Right ventricle myocardium superior (tissue), 1 donor: ENCODE measurements at places on chromosomes 6 and 20. TPM values are rescaled to one million over a fixed set of nuclear protein-coding genes. Genes with fewer than 3 reads are reported as not detected.

DNA sequence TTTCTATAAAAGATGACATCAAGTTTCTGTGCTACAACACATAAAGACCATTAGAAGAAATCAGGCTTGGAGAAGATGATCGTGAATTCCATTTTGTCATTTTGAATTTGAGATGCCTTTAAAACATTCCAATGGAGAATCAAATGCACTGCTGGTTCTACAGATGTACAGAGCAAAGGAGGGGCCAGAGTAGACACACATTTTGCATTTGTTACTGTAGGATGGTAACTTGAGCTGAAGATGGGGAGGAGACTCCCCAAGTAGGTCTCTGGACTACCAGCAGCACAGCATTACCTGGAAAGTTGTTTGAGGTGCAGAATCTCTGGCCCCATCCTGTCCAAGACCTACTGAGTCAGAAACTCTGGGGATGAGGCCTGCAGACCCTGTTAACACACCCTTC lies 121.6 kb upstream of the RALGAPA2 start:
- DNase-seq: no peak

DNA sequence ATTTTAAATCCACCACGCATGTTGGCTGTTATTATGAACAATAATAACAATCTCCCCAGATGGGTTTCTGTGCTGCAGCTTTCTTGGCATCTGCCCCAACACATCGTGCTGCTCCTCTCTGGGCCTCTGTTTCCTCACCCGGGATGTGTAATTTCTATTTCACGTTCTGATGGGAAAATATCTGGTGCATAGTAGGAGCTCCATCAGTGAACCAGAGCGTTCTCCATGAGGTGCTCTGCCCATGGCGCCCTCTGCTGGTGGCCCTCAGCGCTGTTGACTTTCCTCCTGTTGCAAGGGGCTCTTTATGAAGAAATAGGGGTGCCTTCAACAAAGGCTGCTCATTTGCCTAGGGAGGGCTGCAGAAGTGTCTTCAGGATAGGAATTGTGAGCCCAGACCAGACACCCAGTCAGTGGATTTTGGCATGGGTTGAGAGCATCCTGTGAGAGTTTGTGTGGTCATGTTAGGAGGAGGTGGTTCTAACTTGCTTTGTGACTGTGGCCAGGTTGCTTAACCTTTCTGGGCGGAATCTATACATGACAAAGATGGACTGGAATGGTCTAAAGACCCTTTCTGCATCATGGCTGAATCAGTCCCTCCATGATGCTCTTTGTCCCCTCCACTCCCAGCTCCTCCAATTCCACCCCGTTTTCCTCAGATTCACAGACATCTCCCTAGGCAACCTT lies 8.1 kb downstream of the SCRT2 start:
- peak; percentile 83 for DNase-seq

GRCh38 chr6:34196116-34196832 lies 40.4 kb upstream of the HMGA1 start:
- peak; percentile 95 for DNase-seq

FAM83D gene
- total RNA-seq: 0.35 TPM

DNA sequence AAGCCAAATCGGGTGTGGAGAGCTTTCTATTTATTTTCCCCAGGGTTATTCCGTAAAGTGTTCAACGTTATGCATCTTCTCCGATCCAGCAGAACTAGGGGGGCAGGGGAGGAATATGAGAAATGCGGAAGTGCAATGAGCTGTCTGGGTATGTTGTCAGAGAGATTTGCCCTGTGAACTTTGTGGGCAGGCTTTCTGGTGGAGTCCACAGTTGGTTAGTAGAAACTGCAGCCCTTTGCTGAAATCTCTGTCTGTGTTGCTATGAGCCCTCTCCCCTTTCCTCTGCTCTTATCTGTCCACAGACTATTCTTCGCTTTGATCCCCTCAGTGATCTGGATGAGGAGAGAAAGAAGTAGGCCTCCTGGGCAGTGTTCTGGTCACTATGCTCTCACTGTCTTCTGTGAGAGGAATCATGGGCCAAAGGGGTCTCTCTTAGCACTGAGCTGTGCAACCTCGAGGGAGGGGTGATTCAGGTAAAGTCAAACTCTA lies 158.9 kb upstream of the FUT9 start:
- no peak for DNase-seq

DNA sequence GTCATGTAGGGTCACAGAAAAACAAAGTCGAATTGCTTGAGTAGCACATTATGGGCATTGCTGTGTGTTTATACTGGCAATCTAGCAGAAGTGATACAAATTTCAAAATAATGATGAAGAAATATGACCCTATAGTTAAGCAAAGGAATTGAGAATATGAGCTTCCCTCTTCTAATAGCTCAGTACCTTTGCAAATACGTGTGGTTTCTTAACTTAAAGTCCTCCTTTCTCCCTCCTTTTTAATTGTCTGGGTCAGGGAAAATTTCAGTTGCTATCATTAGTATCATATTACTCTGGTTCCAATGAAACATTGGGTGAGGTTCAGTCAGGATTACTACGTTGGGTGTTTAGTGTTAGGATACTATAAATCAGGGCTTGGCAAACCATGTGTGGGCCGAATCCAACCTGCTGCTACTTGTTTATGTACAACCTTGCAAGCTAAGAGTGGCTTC lies 166.8 kb upstream of the CARMIL1 start:
- DNase-seq: no peak

DNA sequence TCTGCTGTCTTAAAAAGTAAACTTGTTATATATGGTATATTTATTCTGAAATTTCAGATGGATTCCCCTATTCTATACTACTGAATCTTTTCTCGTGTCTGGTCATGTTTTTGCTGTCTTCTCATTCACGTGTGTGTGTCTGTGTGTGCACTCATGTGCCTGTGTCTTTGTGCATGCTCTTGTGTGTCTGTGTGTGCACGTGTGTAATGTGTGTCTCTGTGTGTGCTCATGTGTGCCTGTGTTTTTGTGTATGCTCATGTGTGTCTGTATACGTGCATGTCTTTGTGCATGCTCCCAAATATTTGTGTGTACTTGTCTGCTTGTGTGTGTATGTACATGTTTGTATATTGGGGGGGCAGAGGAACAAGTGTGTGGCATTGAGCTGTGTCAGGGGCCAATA lies 34.0 kb downstream of the PRR18 start:
- DNase-seq: no peak

- DNase-seq: no peak
Measured at GRCh38 chr6:70180183-70180900, 122.5 kb downstream of the COL9A1 start.

DEFB123 gene
- not detected for total RNA-seq

LAMA5 gene
- total RNA-seq: 79.6 TPM

DNA sequence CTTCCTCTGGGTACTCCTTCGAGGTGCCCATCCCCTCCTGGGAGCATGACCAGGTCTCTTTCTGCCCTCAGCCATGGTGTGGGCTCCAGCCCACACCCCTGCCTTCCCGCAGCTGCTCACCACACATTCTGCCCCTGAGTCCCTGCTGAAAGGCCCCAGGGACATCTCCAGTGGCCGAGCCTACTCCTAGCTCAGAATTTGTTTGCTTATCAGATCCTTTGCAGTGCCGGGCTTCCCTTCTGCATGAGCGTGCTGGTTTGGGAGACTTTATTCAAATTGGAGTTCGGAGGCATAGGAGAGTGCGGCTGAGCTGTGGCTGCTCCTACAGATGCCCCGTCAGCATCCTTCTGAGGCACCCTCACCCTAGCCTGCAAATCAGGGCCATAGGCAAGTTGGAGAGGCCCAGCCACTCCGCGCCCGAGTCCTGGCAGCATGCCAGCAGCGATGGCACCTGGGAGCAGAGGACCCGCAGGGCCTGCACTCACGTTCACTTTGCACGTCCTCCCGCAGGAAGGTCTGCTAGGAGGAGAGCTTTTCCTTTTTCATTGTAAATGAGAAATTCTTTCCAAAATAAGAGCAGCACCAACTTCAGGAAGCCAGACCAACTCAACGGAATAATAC lies 327.3 kb downstream of the QKI start:
- peak; percentile 48 for DNase-seq

HLA-DRB1 gene
- 27.5 TPM for total RNA-seq

- no peak for DNase-seq
Measured at GRCh38 chr20:48962976-48963771, 41.7 kb downstream of the ARFGEF2 start.

DNA sequence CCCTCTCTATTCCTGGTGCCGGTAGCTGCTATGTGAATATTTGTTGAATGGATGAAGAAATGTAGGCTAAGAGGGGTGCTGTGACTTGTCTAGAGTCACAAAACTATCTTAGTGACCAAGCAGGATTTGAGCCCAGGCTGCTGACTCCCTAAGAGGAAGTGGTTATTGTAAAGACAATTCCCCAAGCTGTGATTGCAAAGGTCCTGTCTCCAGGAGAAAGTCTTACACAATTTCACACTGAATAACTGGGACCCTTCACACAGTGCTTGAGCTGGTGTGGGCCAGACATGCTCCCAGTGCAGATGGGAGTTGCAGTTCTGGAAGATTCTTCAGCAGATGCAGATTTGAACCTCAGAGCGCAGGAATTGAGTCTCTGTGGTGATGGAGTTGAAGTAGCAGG lies 38.1 kb downstream of the IYD start:
- DNase-seq: no peak

GRCh38 chr6:139027620-139028182 lies 844 bp upstream of the ABRACL start:
- DNase-seq: no peak

GRCh38 chr6:90530882-90531281 lies 56.0 kb downstream of the MAP3K7 start:
- no peak for DNase-seq

NFATC2 gene
- 2.0 TPM for total RNA-seq

DNA sequence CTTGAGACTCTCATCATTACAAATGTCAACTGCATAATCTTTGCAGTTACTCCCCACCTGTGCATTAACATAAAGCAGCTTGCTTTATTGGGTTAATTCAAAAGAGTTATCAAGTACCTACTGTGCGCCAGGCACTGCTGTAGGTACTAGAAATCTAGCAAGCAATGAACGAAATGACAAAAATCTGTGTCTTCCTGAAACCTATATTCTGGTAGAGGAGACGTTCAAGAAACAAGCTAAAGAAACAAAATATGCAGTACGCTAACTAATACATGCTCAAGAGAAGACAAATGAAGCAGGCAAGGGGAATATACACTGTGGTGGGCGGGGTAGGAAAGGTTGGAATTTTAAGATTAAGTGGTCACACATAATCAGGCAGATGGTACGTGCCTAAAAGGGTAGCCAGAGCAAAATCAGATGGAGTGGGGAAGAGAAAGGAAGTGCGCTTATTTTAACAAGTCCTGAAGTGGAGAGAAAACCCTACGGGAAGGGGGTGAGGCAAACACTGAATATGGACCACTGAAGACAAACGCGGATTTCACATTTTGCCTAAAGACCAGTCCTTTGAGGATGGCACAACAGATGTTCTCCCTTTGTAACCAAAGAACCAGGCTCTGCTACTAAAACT lies 1.2 kb downstream of the ELOVL2 start:
- no peak for DNase-seq

RRAGD gene
- 130 TPM for total RNA-seq

- peak; percentile 61 for DNase-seq
Measured at GRCh38 chr6:7176208-7176607, 68.4 kb downstream of the RREB1 start.

DNA sequence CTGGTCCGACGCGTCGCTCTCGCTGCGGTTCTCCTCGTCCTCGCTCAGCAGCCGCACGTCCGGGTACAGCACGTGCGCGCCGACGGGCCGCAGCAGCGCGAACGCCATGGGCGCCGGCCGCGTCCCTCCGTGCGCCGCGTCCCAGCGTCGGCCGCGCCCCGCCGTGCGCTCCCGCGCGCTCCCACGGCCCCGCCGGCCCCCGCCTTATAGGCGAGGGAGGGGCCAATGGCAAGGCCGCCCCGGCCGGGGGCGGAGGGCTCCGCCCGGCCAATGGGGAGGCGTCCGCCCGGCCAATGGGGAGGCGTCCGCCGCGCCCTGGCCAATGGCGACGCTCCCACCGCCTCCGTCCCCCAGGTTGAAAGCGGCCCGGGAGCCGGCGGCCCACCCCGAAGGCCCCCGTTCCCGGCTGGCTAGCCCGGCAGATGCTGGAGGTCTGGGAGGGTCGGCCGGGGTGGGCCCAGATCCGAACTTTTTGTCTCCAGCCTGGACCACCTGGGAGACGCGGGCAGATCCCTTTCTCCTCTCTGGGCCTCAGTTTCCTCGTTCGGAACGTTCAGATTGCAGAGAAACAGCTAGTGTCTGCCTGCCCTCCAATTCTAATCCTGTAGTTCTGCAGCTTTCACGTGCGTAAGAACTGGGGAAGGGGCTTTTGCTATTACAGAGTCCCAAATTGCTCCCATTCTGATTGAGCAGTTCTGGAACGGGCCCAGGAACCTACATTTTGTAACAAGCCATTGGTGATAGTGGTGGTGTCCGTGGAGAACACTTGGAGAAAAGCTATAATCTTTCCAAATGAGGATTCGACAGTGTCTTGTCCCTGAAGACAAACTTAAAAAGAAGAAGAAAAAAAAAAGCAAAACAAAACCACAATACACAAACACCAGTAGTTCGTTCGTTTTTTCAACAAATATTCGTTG lies at the start of gene TCF15:
TSS of gene TCF15 (minus strand) at position 180 of the 917 bp plus-strand sequence. CDS start at position 108, 72 bp downstream.
- DNase-seq: peak; percentile 75

GRCh38 chr6:71349976-71350615 lies 61.5 kb downstream of the OGFRL1 start:
- DNase-seq: no peak

CDH26 gene
- 1.6 TPM for total RNA-seq

DNA sequence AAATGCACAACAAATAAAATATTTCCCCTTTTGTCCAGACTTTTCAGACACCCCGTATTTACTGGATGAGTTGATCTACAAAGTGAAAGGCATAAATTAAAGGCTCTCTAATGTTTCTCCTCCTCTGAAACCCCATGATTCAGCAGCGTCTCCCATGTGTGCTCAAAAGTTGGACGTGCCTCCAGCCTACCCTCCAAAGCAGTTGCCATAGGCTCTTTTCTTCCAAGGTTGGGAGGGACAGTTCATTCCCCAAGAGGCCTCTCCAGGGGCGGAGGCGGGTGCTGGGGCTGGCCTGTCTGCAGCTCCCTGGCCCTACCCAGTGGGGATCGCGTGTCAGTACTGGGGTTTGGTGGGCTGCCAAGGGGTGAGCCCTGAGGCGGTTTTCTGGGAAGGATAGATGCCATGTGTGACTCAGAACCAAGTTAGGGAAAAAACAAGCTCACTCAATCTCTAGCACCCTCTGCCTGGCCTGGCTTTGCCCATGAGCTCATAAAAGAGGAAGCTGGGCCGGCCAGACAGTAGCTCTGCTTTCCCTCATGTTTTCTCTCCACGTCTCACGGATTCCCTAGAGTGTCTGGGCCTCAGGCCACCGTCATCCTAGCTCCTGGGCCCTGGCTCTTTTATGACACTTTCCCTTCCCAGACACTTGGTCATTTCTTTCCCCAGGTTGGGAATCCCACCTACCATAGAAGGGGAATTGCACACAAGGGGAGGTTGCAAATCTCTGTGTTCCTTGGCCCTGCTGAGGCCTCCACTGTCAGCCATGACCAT lies 8.0 kb upstream of the IER3 start:
- DNase-seq: peak; percentile 94

DNA sequence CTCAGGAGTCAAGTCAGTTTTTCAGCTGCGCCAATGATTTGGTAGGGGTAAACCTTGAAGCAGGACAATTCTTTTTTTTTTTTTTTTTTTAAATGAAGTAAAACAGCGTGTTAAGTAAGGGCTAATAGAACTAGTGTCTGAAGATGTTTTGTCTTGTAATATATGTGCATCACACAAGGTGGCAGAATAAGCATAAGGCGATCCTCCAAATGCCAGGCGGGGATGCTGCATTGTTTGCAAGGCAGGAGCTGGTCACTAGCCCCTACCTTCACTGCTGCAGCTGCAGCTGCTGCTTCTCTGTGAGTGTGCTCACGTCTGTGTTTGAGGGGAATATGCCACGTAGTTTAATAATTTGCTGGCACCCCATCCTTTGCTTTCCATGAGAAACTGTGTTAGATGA lies 272.7 kb upstream of the MAP3K7 start:
- no peak for DNase-seq
